Stimulated activated CD4-positive, alpha-beta T cell treated with anti-CD3 and anti-CD28 coated beads, Interleukin-1b, Interleukin-23, amount 100 ng/mL, for 1 hour (primary cell): ENCODE measurements at places on chromosomes 13 and 19.

GRCh38 chr19:1276628-1277022 is 1.3 kb downstream of the FAM174C start:
- no peak for DNase-seq

- no peak for DNase-seq
These were observed 32.4 kb downstream of the NUMBL start for GRCh38 chr19:40658031-40658430.

GRCh38 chr13:35964863-35965180 is 166.4 kb downstream of the DCLK1 start:
- DNase-seq = no peak

GRCh38 chr13:39527961-39528660 is 74.9 kb downstream of the LHFPL6 start:
- no peak for DNase-seq

- DNase-seq = no peak
These were observed 6.8 kb downstream of the CSNK1G2 start for GRCh38 chr19:1947651-1948209.

GRCh38 chr13:112748947-112749735 is 59.3 kb downstream of the ATP11A start:
- DNase-seq = no peak

- DNase-seq = no peak
These were observed 6.4 kb downstream of the ANGPTL4 start for GRCh38 chr19:8370176-8371010.

- DNase-seq = no peak
These were observed 4.5 kb upstream of the DCT start for GRCh38 chr13:94483970-94484369.

GRCh38 chr19:47176627-47177090 is 46.0 kb downstream of the SAE1 start:
- no peak for DNase-seq

DNA sequence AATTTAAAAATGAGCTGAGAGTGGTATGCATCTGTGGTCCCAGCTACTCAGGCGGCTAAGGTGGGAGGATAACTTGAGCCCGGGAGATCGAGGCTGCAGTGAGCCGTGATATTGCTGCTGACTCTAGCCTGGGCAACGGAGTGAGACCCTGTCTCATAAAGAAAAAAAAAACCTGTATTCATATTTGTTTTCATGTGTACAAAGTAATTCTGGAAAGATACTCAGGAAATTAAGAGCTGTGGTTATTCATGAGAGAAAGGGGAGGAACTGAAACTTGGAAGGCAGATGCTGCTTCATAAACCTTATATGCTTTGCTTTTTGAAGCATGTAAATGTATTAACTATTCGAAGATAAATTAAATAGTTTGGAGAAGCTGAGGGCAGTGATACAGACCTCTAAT is 8.8 kb upstream of the RLN3 start:
- DNase-seq = no peak
